Central memory CD4-positive, alpha-beta T cell (primary cell): ENCODE measurements at places on chromosomes 16 and 17.

GRCh38 chr17:47907932-47908562 is 12.0 kb downstream of the SP2 start:
- DNase-seq = no peak

DNA sequence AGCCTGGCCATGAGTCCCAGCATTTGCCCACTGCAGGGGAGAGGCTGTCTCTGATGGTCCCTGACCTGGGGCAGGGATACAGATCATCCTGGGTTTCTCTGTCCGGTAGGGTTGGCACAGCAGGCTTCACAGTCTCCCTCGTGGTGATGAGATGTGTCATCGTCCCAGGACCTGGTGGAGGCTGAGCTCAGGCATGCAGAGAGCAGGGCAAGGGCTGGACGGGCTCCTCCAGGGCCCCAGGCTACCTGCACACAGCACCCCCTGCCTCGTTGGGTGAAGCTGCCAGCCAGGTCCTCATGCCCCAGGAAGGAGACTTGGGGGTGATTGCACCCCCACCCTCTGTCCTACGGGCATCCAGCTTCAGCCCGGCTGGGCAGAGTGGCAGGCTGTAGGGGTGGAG is 155.8 kb upstream of the GSE1 start:
- no peak for DNase-seq

DNA sequence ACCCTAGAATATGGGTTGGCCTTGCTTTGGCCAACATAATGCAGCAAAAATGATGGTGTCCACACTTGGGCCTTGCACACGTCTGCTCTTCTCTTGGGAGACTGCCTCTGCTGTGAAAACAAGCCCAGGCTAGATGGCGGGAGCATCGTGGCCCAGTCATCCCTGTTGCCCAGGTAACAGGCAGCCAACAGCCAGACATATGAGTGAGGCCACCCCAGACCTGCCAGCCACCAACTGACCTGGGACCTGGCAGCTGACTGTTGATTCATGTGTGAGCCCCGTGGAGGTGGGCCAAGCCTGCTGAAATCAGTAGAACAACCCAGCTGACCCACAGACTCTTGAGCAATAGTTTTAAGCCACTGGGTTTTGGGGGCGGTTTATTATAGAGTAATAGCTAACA is 39.4 kb upstream of the CDH3 start:
- no peak for DNase-seq

GRCh38 chr16:3058139-3059030 is 7.1 kb upstream of the IL32 start:
- peak; percentile 45 for DNase-seq

DNA sequence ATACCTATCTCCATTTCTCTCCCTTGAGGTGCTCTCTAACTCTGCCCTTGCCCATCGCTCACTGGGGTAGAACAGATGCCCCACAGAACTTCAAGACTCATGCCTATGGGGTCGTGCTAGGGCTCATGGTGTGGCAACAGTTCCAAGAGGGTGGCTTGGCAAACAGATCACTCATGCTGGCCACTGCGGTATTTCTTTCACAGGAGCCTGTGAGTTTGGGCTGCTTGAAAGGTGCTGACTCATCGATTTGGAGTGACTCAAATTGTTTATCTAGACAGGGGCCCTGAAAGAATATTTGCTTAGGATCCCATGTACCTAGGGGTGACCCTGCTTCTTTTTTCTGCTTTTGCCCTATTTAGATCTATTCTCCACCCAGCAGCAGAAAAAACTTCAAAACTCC is 69.9 kb downstream of the IRX5 start:
- DNase-seq = no peak

- no peak for DNase-seq
Measured at GRCh38 chr17:42323268-42323773, 35.0 kb downstream of the STAT5A start.

DNA sequence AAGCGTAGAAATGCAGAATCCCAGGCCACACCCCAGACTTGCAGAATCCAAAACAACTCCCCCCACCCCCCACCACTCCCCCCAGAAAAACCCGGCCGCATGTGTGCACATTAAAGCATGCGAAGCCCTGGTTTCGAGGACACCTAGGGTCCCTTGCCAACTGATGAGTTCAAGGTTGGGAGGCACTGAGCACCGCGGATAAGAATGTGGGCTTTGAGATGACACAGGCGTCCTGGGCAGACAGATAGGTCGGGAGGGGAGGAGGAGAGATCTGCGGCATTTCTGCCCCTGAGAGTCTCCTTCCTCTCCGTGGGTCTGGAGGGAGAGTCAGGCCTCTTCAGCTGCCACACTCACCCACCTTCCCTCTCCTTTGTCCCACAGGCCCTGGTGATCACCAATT is 98.3 kb downstream of the ABCC1 start:
- no peak for DNase-seq

DNA sequence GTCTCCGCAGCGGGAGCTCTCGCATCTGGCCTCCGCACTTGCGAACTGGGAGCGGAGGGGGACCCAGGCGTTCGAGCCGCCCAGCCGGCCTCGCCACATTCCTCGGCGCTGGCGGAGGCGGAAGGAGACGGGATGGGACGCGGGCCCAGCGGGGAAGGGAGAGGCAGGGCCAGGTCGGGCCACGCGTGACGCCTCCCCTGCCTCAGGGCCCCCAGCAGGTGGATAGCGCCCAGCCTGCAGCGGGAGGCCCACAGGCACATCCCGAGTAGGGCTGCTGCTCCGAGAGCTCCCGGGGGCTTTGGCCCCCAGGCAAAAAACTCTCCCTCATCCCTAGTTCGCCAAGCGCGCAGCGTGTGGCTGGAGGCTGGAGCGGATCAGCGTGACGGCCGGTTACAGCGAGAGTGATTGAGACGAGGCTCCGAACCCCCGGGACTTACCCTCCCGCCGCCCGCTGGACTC is 800 bp downstream of the PLEKHH3 start:
- DNase-seq = no peak

- DNase-seq = no peak
Measured at GRCh38 chr16:84730406-84731106, 30.8 kb downstream of the USP10 start.

DNA sequence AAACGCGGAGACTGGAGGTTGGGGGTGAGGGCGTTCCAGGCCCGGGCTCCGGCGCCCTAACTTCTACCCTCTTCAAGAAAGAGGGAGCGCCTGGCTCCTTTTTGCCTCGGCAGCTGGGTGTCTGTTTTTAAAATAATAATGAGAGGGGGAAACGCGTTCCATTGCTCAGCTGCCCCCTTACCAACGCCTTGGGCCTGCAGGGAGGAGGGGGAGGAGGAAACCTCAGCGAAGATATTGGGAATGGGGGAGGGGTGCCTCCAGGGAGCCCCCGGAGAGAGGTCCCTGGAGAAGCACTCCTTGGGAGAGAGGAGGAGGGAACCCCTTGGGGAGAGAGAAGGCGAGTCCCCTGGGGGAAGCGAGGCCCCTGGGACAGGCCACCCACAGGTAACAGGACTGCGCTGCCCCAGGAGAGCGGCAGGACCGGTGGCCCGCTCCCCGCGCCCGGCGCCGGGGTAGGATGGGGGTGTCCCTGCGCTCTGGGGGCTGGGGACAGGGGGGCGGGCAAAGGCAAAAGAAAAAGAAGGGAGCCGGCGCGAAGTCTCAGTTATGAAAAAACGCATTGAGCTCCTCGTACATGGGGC is 2.7 kb downstream of the NEUROD2 start:
- DNase-seq = no peak

- no peak for DNase-seq
Measured at GRCh38 chr16:75406943-75407342, 26.4 kb downstream of the CFDP1 start.

DNA sequence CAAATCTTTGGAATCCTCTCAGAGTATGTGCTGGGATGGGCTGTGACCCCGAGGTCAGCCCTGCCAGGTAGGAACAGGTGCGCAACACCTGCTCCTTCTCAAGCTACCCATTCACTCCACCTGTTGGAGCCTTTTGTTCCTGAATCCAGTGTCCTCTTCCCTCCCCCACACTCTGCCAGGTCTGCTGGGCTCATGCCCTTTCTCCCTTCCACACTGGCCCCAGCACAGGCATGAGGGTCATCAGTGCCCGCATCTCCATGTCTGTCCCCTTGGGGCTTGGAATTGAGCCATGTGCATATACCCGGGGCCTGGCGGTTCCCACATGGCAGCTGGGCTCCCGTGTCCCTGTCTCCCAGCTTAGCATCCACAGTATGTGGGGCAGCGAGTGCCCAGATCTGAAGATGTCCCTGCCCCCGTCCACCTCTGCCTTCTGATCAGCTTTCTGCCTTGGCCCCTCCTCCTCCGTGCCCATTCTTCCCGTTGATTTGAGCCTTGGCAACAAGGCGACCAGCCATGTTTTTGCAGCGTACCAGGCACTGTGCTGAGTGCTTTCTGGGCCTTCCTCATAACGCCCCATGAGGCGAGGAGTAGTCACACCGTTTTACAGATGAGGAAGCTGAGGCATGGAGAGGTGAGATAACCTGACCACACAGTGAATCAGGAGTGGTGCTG is 102.2 kb downstream of the RAP1GAP2 start:
- no peak for DNase-seq

GRCh38 chr16:24045641-24046040 is 209.9 kb downstream of the PRKCB start:
- DNase-seq = no peak

DNA sequence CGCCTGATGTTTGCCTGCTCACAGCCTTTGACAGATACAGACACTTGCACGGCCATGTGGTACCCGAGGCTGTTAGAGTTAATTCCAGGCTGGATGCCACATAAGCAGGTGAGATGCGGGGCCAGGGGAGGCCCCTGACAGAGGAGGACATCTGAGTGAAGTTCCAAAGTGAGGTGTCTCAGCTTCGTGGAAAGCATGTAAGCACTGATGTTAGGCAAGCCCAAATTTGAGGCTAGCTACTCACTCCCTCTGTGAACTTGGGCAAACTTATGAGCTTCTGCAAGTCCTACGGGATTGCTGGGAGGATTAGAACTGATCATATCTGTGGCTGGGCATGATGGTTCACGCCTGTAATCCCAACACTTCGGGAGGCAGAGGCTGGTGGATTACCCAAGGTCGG is 39.3 kb upstream of the MARCHF10 start:
- DNase-seq = no peak

DNA sequence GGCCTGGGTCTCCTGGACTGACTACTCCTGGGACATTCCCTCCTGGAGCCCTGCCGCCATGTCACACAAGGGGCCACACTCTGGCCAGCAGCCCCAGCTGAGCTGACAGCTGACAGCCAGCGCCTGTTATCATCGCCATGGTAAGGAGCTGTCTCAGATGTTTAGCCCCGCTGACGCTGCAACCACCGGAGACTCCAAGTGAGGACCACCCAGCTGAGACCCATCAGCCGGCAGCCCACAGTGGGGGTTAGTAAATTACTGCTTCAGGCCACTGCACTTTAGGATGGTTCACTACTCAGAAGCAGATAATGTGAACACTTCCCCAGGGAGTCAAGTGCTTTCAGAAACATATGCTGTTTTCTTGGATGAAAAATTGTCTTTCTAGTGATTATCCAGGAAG is 14.6 kb upstream of the SPHK1 start:
- no peak for DNase-seq

- DNase-seq = peak; percentile 36
Measured at GRCh38 chr16:46673320-46674013, 15.5 kb downstream of the VPS35 start.

- peak; percentile 81 for DNase-seq
Measured at GRCh38 chr16:79272141-79272577, 328.4 kb downstream of the MAF start.

GRCh38 chr17:69551212-69552010 is 136.9 kb downstream of the MAP2K6 start:
- no peak for DNase-seq

DNA sequence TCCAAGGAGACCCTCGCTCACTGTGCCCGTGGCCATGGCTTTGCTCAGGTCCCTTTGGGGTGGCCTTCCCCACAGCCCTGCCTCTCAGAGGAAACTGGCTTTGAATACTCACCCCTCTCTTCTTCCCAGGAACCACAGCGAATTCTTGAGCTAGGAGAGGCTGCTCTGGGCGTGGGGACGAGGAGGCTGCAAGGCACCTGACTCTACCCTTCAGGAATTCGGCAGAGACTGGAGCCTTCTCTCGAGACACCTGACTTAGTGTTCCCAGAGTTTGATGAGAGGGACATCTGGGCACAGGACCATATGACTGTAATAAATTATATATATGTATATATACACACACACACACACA is 6.2 kb downstream of the LLGL2 start:
- DNase-seq = no peak

GRCh38 chr17:2050300-2051060 is 4.4 kb upstream of the HIC1 start:
- peak; percentile 71 for DNase-seq

DNA sequence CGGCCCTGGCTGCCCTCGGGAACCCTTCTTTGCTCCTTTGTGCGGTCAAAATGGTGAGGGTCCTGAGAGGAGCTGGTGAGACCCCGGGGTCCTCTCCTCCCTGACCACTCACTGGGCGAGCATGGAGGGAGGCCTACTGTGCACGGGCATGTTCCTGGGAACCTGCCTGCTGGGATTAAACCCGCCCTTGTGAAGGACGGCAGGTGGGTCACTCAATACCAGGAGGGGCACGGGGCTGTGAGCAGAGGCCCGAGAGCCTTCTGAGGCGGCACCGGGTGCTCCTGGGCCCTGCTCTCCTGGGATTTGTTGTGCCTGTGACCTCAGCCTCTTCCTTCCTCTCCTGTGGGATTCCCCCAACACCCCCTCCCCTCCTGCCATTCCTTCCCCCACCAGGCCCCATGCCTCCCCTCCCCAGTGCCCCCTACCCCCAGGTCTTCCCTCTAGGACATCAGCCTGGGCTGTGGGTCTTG is 19.7 kb downstream of the METRNL start:
- DNase-seq = no peak

GRCh38 chr16:57105184-57105583 is 12.8 kb downstream of the CPNE2 start:
- no peak for DNase-seq

- DNase-seq = no peak
Measured at GRCh38 chr17:60920107-60920506, 242.5 kb downstream of the BCAS3 start.

DNA sequence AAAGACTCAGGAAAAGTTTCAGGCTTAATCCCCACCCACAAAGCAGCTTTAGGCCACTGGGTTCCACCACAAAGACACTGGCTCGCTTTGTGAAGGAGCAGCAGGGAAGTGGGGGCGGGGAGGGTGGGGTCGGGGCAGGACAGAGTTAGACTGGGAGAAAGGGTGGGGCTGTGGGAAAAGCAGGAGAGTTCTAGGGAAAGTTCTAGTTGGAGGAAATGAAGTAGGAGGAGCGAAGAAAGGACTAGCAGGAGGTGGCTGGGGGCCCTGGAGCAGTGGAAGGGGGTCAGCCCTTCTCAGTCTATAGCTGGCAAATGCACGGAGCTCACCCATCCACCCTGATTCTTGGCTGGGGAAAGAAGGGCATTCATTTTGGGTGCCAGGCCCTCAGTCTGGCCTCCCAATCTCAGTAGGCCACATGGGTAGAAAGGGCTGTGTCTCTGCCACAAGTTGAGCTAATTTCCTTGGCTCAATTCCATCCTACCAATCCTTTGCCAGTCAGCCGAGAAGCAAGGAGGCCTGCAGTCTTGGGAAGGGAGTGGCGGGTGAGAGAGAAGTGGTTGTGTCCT is 4.6 kb downstream of the INPP5K start:
- no peak for DNase-seq
